Activated naive CD8-positive, alpha-beta T cell treated with anti-CD3 and anti-CD28 coated beads for 36 hours (primary cell): ENCODE measurements at places on chromosomes 1 and 21. TPM values are rescaled to one million over a fixed set of nuclear protein-coding genes. Genes with fewer than 3 reads are reported as not detected.

The DLGAP3 gene
- 0.91 TPM for total RNA-seq

- no peak overlapping the region for H3K4me3 ChIP-seq
- no peaks in the 10 kb centered on the region for H3K27me3 ChIP-seq
- DNase-seq: no peak
- H3K4me1 ChIP-seq: peaks cover 32% of the 10 kb centered on the region
Measured at GRCh38 chr21:41374867-41375533, 13.2 kb downstream of the MX2 start.

DNA sequence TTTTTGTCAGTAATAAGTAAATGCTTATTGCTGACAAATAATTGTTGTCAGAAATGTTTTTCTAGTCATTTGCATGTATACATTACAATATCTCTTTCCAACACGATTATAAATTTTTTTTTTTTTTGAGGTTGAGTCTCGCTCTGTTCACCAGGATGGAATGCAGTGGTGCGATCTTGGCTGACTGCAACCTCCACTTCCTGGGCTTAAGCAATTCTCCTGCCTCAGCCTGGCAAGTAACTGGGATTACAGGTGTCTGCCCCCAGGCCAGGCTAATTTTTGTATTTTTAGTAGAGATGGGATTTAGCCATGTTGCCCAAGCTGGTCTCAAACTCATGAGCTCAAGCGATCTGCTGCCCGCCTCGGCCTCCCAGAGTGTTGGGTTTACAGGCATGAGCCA, 72.0 kb upstream of the ATF3 start:
- no peaks in the 10 kb centered on the region for H3K4me1 ChIP-seq
- H3K36me3 ChIP-seq: no peaks in the 10 kb centered on the region
- H3K4me3 ChIP-seq: no peak overlapping the region
- H3K27ac ChIP-seq: no peak overlapping the region
- DNase-seq: no peak

GRCh38 chr1:228784181-228784580, 48.9 kb downstream of the RHOU start:
- H3K4me3 ChIP-seq: no peak overlapping the region
- no peak for DNase-seq
- H3K4me1 ChIP-seq: no peaks in the 10 kb centered on the region
- H3K27ac ChIP-seq: no peak overlapping the region

DNA sequence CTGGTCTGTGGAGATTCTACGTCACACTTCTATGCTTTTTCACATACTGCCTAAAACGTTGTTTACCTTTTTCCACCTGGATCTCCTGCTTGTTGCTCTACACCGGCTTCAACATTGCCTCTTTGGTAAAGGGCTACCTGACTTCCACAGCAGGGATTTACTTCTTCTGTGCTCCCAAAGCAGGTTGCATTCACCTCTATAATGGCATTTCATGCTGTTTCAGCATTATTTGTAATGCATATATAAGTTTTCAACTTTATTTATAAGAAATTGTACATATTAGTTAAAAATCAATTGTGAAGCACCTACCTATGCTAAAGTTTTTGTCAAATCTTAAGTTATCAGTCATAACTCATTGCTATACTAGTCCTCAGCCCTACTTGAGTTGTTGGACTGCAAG, 55.4 kb downstream of the DDAH1 start:
- H3K4me1 ChIP-seq: no peaks in the 10 kb centered on the region
- no peaks in the 10 kb centered on the region for H3K36me3 ChIP-seq
- no peak for DNase-seq

The KCNJ9 gene
- not detected for total RNA-seq

The ELAVL4 gene
- total RNA-seq: not detected

The SELE gene
- not detected for total RNA-seq

DNA sequence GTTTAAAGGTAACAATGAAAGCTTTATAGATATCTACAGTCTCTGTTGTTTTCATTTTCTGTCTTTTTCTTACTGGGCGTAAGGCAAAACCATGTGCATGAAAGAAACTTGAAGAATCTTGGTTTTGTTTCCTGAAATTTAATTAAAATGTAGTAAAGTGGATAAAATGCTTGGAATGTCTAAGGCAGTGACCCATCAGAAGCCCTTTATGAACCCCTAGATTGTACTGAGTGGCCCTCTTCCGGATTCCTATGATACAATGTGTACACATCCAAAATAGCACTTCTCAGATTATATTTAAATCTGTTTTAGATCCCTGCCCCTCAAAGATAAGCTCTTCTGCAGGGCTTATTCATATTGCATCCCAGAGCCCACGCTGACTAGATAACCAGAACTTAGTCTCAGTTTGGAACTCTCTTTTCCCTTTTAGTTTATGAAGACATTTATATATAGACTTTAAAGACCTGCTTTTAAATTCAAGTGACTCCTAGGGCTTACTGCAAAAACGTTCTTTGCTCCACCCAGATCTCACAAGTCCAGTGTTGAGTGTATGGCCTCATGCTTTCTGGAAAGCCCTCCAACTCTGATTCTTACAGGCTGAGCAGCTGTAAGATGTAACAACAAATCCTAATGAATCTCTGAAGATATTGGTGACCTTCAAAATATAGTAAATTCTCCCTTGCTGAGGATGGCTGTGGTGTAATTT, 142.9 kb downstream of the LRRC7 start:
- H3K27ac ChIP-seq: no peak overlapping the region
- no peak for DNase-seq
- H3K4me3 ChIP-seq: no peak overlapping the region
- no peaks in the 10 kb centered on the region for H3K27me3 ChIP-seq
- H3K4me1 ChIP-seq: no peaks in the 10 kb centered on the region

The FCGR1A gene
- total RNA-seq: not detected

DNA sequence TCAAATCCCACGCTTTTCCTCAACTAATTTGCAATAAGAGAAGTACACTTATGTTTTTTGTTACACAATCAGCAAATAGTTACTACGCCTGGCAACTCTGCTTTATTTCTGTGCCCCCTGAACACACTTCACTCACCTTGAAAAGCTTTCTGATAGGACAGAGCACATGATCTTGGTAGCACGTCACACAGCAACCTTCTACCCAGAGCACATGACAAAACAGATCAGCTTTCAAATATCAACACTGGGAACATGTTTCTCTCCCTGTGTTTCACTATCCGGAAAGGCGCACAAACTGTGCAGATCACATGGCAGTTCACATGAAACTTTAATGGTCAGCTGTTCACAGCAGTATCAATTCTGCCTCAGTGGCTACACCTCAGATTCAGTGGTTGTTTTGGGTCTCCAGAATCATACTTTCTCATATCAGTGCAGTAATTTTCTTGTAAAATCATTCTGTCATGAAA, 2.2 kb downstream of the SLC19A2 start:
- H3K27ac ChIP-seq: no peak overlapping the region
- peaks cover 66% of the 10 kb centered on the region for H3K4me1 ChIP-seq
- DNase-seq: no peak
- H3K36me3 ChIP-seq: peaks cover 17% of the 10 kb centered on the region

DNA sequence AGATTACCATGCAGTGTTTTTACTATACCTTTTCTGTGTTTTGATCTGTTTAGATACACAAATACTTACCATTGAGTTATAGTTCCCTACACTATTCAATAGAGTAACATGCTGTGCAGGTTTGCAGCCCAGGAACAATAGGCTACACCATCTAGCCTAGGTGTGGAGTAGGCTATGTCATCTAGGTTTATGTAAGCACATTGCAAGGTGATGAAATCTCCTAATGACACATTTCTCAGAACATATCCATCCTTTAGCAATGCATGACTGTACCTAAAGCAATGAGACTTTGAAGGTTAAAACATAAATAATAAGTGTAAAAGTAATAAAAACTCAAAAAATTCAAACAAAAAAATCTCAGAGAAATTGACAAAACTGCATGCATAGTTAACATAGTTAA, 358.6 kb downstream of the USH2A start:
- no peaks in the 10 kb centered on the region for H3K36me3 ChIP-seq
- DNase-seq: no peak
- no peaks in the 10 kb centered on the region for H3K27me3 ChIP-seq

- H3K27me3 ChIP-seq: no peaks in the 10 kb centered on the region
- H3K36me3 ChIP-seq: no peaks in the 10 kb centered on the region
- peaks cover 4% of the 10 kb centered on the region for H3K4me1 ChIP-seq
- DNase-seq: no peak
- no peak overlapping the region for H3K4me3 ChIP-seq
Measured at GRCh38 chr1:109517337-109517736, 7.8 kb upstream of the AMIGO1 start.

DNA sequence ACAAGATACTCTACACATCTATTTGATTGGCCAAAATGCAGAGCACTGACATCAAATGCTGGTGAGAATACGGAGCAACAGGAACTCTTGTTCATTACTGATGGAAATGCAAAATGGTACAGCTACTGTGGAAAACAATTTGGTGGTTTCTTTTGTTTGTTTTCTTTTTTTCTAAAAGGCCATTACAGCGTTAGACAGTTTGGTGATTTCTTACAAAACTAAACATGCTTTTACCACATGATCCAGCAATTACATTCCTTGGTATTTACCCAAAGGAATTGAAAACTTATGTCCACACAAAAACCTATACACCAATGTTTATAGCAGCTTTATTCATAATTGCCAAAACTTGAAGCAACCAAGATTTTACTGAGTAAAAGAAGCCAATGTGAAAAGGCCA, 66.4 kb upstream of the FBXO28 start:
- DNase-seq: no peak
- peaks cover 1% of the 10 kb centered on the region for H3K4me1 ChIP-seq
- no peak overlapping the region for H3K27ac ChIP-seq
- peaks cover 24% of the 10 kb centered on the region for H3K27me3 ChIP-seq
- no peak overlapping the region for H3K4me3 ChIP-seq
- H3K36me3 ChIP-seq: no peaks in the 10 kb centered on the region
